ENCODE measurements at places on chromosomes 7 and 10.
A peak's percentile ranks its signal among the peaks of the same experiment; 100 is the strongest.

DNA sequence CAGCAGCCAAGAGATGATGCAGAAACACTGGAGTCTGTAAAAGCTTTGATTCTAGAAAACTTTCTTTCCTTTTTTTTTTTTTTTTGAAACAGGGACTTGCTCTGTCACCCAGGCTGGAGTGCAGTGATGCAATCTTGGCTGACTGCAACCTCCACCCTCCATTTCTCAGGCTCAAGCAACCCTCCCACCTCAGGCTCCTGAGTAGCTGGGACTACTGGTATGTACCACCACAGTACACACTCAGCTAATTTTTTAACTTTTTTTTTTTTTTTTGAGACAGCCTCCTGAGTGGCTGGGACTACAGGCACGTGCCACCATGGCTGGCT lies 17.0 kb upstream of the BAG3 start:
- no peak for DNase-seq

GRCh38 chr7:103541026-103541425 lies 95.0 kb upstream of the SLC26A5 start:
- no peak for DNase-seq

DNA sequence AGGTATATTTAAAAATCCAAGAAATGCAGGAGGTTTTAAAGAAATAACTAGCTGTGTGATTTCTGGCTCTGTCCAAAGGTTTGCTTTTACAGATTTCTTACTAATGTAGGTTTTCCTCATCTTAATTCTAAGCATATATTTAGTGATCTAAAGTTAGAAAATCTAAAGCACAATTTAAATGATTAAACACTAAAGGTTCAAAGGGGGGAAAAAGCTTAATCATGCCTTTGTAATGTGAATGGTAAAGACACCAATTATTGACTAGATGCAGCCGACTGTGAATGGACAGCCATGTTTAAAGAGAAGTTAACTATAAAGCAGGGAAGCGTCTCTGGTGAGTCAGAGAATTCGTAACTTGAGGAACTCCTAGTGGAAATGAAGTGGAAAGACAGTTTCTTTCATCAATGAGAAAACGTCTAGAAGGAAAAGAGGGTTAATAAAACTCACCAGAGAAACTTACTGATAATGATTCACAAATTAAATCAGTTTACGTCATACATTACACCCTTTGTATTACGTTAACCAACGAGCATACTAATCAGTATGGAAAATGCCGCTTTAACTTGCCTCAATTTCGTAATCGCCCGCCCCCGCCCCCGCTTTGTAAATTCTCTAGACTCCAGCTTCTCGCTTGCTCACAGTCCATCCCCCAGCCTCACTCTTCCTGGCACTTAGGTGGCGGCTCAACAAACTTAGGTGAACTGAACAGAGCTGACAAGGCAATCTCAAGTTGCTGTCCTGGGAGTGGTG lies 1.1 kb upstream of the HBP1 start:
- DNase-seq = peak; percentile 72

DNA sequence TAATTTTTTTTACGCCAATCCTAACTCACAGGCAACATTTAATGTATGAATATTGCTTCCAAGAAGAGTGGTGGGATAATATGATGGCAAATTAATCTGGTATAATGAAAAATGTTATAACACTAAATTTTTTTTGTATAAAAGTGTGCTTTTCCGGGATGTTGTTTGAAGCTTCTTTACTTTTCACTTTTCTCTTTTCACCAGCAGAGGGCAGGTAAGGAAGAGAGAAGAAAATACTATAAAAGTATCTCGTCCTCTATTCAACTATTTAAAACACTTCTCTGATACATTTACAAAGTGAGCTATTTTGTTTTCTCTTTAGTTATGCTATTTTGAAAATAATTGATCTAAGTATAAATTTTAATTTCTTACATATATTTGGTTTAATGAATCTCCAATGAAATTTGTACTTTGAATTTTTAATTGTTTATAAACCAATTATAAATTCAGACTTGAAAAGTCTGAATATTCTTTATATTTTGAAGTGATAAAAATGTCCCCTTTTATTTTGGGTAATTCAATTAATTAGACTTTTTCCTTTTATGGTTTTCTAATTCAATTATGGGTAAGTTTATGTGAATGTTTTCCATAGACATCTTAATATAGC lies 20.7 kb upstream of the CFTR start:
- no peak for DNase-seq

DNA sequence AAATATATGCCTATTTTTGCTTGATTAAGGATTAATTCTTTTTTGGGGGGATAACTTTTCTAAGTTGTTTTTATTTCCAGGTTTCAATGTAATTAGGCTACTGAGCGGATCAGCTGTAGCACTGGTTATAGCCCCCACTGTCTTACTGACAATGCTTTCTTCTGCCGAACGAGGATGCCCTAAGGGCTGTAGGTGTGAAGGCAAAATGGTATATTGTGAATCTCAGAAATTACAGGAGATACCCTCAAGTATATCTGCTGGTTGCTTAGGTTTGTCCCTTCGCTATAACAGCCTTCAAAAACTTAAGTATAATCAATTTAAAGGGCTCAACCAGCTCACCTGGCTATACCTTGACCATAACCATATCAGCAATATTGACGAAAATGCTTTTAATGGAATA lies 1.0 kb downstream of the LRRTM3 start:
- no peak for DNase-seq

- DNase-seq = no peak
Observed at GRCh38 chr7:7529328-7529727, 6.3 kb downstream of the COL28A1 start.

DNA sequence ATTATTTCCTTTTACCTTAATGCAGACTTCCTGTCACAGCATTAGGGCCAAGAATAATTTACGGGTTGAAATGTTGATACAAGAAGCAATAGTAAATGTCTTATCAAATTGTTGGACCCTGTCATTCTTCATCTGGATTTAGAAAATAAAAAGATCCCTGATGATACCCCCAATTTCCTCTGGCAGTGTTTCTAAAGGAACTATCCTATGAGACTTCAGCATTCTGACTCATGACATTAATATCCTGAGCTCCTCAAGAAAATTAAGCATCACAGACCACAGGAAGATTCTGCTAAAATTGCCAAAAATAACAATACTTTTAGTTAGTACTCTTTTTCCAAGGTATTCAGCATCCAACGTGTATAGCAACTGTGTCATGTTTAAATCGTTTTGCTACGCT lies 490.5 kb upstream of the ANKRD30A start:
- no peak for DNase-seq

GRCh38 chr10:103688491-103688890 lies 166.9 kb downstream of the SH3PXD2A start:
- no peak for DNase-seq

GRCh38 chr7:2175514-2175913 lies 57.2 kb downstream of the MAD1L1 start:
- peak; percentile 85 for DNase-seq

GRCh38 chr10:3635697-3636096 lies 149.3 kb downstream of the KLF6 start:
- DNase-seq = no peak

- no peak for DNase-seq
Observed at GRCh38 chr7:158887594-158887993, 31.2 kb downstream of the DYNC2I1 start.

DNA sequence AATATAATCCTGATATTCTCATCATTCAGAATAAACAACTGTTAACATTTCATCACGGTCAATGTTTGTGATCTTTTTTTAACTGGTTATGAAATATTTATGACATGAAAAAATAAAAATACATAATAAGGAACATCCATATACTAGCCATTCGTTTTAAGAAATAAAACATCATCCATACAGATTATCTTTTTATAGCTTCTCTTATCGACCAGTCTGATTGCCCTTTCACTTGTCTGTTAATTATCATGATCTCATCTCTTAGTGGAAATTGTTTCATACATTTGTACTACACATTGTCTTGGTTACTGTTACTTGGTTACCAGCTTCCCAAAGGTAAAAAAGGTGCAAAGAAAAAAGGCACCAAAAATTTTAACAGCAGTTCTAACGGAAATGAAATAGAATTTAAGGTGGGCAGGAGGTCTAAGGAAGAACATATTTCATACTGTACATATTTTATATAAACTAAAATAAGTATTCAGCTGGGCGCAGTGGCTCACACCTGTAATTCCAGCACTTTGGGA lies 8.4 kb downstream of the ARHGAP21 start:
- no peak for DNase-seq

DNA sequence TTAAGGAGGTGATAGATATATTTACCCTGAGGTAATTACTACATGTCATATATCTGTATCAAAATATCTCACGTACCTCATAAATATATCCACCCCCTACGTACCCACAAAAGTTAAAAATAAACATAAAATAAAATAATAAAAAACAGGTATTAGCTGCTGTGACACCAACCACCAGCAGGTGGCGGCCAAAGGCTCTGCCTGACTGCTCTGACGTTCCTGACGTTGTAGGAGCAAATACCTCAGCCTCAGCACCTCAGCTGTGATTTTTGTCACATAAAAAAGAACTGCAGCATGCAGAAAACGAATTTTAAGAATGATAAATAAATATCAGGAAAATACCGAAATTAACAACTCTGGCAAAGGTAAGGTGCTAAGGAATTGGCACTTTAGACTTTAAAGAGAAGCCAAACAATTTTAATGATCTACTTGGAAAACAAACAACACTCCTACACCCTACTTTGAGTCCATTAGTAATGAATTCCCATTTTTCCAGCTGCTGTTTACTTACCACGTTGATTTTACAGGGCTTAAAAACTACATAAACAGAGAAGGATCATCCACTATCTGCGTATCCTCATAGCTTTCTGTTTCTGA lies 125.4 kb upstream of the TARP start:
- no peak for DNase-seq

DNA sequence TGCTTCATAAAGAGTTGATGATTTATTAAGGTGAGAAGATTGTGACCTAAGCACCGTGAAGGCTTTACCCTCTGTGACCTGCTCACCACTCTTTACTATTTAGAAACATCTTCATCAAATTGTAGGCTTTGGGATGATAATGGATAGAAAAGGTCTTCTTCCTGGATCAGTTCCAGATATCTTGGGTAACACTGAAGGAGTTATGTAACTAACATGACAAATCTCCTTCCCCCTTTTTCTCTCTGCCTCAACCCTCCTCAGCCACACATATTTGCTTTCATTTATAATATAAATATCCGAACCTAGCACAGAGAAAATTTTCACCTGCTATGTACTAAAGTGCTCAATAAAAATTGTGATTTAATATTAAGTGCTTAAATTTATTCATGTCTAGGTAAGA lies 151.5 kb downstream of the FRMD4A start:
- DNase-seq = no peak

GRCh38 chr7:155405399-155406318 lies 52.3 kb upstream of the EN2 start:
- no peak for DNase-seq

DNA sequence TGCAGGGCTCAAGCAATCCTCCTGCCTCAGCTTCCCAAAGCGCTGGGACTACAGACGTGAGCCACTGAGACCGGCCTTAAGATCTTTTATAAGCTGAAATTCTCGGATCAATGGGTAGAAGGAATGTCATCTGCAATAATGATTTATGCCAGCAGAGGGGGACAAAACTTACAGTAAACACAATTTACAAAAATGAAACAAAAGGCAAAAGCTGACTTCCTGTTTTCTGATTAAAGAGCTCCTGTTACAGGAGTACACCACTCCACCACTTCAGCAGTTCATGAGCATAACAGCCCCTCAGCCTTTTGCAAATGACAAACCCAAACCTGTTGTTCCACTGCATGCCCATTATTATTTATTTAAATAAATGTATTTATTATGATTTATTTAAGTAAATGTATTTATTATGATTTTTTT lies 88.5 kb upstream of the ATP6V0A4 start:
- DNase-seq = peak; percentile 28

DNA sequence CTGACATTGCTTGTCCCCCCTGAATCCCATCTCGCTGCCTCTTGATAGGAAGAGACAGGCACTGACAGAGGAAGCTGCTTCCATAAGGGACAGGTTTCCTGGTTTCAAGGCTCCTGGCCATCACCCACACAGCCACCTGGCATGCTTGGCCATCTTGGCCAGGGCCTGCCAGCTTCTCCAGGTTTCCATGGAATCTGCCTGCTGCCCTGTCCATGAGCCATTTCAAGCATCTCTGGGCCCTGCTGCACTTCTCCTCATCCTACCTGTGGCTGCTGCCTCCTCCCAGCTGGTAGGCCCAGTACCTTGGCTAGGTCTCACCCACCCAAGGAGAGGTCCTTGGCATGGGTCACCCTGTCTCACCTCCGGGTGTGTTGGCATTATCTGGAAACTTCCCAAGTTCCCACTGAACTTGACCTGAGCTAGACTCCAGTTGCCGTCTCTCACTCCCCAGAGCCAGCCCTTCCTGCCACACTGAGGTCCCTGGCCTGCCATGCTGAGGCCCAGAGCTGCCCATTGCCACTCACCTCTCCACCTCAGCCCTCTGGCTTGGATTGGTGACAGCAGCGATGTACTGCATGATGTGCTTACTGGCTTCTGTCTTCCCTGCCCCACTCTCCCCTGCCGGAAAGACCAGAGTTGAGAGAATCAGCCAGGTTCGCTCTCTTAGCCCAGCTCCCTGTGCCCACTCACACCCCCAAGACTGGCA lies 2.6 kb downstream of the MYO1G start:
- no peak for DNase-seq

- DNase-seq = no peak
Observed at GRCh38 chr7:1054861-1055450, 10.6 kb downstream of the GPR146 start.

GRCh38 chr7:106603346-106603745 lies 57.6 kb downstream of the CCDC71L start:
- DNase-seq = no peak

DNA sequence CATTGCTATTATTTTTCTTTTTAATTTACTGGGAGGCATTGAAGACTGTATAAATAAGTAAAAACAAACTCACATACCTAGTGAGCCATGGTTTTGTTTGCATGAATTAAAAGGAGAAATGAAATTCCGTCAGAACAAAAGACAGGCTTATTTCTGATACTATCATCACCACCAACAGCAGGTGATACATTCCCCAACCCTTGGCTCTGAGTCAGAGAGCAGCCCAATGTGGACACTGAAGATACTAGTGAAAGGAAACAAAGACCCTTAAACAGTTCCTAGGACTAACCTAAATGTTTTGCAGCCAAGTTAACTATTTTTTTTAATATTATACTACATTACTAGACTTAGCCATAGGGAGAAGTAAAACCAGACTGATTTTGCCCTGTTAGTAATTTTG lies 31.6 kb downstream of the CHRM2 start:
- DNase-seq = no peak

DNA sequence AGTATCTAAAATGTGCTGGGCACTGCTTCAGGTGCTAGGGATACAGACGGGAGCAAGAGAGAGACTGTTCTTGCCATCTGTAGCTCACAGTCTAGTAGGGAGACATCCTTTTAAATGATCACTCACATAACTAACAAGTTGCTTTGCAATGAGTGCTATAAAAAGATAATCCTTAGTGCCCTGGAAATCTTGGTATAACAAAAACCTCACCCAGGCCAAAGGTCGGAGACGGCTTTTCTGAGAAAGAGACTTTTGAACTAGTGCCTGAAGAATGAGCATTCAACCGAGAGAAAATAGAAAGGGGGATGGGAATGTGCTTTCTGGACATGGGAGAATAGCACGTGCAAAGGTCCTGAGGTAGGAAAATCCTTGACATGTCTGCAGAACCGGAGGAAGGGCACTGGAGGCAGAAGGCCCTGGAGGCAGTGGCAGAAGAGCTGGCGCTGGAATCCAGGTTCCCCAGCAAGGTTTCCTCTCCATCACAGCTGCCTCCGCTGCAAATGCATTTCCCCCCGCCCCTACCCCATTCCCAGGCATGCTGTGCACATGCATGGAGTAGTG lies 89.4 kb downstream of the COL13A1 start:
- DNase-seq = no peak

Measured in kidney epithelial cell (primary cell).